ENCODE measurements at places on chromosomes 3 and 15.

- no peak for DNase-seq
Observed at GRCh38 chr15:68843425-68844311, 23.0 kb upstream of the ANP32A start.

DNA sequence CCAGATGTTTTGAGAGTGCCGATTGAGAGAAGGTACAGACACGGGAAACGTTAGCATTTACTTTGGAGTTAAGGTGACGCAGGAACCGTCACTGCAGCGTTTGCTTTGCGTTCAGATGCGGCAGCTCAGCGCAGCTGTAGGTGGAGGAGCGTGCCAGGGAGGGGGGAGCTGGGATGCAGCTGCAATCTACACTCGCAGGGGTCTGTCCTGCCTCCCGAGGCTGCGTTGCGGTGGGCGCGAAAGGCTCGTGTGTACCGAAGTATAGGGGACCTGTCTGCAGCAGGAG, 425 bp upstream of the FYTTD1 start:
- DNase-seq = no peak

- no peak for DNase-seq
Observed at GRCh38 chr15:29656636-29657475, 165.4 kb downstream of the TJP1 start.

GRCh38 chr15:66188464-66188863, 65.1 kb downstream of the MEGF11 start:
- DNase-seq = no peak

GRCh38 chr3:156317462-156318074, 197.2 kb downstream of the KCNAB1 start:
- no peak for DNase-seq

GRCh38 chr3:37319784-37320183, 145.4 kb upstream of the LRRFIP2 start:
- no peak for DNase-seq

DNA sequence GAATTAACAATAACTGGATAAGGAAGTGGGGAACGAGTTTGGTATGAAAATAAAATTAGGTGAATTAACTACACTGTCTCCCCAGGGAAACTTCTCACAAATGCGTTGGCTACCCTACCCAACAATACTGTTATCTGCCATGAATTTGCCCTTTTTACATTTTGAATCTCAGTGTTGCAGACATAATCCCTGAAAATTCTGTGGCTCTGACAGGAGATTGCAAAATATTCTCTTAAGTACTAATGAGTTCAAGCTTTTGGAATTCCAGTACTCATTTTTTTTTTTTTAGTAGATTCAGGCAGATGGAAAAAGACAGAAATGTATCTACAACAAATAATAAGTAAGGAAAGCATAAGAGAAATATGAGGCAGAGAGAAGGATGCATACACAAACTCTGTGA, 332.6 kb downstream of the LSAMP start:
- no peak for DNase-seq

DNA sequence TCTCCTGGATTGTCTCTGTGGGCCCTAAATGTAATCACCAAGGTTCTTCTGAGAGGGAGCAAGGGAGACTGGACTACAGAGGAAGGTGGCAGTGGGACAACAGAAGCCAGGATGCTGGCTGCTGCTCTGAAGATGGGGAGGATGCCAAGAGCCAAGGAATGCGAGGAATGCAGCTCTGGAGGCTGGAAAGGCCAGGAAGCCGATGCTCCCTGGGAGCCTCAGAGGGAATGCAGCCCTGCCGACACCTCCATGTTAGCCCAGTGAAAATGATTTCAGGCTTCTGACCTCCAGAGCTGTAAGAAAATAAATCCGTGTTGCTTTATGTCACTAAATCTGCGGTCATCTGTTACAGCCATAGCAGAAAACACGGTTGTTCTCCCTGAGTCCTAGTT, 44.1 kb downstream of the UMPS start:
- no peak for DNase-seq

DNA sequence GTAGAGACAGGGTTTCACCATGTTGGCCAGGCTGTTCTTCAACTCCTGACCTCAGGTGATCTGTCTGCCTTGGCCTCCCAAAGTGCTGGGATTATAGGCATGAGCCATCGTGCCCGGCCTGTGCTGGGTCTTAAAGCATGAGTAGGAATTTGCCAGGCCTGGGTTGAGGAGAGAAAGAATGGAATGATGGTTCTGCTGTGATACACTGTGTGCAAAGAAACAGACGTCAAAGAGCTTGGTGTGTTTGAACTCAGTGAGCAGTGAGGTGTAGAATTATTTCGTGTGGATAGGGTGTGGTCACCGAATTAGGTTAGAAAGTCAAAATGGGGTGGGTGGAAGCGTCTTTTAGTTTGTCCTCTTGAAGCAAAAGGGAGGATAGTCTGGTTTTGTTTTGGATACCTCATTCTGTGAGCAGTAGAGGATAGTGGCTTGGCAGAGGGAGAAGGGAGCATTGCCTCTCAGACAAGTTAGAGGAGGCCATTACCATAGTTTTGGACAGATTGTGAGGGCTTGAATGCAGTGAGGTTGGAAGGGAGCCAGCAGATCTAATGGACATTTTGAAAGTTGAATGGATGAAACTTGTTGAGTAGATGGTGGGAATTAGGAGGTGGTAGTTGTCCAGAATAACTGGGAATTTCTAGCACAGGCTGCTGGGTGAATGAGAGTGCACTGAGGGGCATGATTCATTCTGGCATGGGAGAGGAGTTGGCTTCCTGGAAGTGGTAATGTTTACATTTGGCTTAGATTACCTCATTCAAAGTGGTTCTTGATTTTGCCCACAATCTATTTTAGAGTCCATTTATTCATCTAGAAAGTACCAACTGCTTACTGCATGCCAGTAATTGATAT, 27.2 kb downstream of the AKAP13 start:
- DNase-seq = no peak

DNA sequence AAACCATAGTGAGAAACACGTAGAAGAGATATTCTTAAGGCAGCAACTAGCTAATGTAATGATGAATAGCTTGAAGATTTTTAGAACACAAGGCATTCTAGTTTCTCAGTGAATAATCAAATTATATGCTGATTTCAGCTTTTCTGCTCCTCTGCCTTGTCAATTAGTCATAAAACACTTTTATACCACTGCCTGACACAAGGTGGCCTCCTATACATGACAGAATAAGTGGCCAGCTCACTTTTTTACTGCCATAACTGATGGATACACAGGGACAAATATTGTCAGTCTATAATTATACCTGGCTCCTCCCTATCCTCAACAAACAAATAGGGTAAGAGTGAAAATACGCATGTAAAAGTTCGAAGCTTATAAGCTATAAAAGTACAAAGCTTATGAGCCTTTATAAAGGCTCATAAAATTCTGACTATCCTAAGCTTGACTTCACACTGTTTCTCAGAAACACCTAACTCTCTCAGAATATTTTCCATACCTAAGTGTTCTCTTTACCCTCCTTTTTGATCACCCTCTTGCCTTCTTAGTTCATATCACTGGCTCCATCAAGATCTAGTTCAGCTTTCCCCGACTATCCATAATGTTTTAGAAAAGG, 81.6 kb downstream of the HERC1 start:
- no peak for DNase-seq

DNA sequence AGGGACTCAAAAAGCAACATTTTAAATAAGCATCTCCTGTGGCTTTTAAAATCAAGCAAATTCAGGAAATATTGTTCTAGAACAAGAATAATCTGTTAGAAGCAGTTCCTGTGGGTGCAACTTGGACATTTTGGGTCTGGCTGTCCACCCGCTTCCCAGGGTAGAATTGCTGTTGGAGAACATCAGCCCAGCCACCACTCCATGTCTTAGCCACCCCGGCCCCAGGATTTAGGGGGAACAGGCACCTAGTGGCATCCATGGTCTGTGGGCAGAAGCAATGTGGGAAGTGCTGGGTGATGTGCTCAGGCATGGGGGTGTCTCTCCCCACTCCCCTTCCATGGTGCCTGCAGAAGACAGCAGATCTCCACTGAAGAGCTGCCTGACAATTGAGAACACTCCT, 162.6 kb downstream of the KLF13 start:
- no peak for DNase-seq

DNA sequence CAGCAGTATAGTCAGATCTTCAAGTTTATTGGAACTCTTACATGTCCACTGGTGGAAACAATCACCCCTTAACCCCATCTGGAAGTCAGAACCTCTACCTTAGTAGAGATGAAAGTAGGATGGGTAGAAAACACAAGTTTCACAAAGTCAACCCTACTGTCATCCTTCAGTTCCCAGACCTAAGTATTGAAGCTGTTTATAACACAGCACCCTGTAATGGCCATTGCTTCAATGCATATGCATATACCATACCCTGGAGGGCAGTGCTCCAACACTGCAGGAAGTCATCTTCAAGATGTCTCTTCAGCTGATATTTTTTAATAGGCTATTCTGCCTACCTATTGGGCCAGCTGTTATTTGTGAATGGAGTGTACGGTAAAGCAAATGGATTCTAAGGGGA, 241.3 kb downstream of the UBE2E2 start:
- no peak for DNase-seq

GRCh38 chr3:182692695-182693094, 100.6 kb upstream of the ATP11B start:
- DNase-seq = no peak

GRCh38 chr15:88747111-88747510, 56.1 kb upstream of the ACAN start:
- no peak for DNase-seq

GRCh38 chr15:67037694-67038093, 27.7 kb upstream of the SMAD3 start:
- DNase-seq = no peak

DNA sequence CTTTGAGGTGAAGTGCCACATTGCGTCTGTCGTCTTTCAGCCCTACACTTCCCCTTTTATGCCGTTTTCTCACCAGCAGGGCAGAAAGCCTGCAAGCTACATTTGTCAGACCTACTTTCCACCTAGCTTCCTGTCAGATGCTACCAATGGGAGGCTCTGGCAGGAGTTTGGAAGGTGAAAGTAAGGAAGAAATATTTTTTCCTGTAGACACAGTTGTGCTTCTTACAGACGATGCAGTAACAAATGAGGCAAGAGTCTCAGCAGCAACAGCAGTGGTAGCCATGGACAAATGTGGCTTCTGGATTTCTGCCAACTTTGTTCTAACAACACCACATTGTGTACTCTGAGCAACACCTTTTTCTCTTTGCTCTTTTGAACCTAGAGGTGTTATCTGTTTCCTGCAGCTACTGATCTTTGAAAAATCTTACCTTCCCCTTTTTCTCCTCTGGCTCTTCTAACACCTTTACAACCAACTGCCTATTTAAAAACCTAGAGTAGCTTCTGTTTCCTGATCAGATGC, 70.6 kb upstream of the STT3B start:
- DNase-seq = no peak

- no peak for DNase-seq
Observed at GRCh38 chr3:193731656-193732055, 138.6 kb downstream of the OPA1 start.

DNA sequence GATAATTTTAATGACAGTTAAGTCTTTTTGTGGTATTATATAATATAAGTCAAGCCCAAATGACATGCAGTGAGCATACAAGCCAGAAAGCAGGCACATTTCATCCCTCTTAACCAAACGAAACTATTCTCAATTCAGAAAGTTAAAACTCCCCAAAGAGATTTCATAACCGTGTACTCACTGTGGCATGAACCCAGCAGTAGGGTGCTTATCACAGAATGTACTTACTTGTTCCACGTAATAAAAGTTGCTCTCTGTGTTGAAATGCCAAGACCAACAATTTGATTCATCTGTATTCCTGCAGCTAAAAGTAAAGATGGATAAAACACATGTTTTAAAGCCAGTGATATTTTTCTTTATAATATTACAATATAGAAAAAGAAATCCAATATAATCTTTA, 12.1 kb downstream of the GK5 start:
- DNase-seq = no peak

DNA sequence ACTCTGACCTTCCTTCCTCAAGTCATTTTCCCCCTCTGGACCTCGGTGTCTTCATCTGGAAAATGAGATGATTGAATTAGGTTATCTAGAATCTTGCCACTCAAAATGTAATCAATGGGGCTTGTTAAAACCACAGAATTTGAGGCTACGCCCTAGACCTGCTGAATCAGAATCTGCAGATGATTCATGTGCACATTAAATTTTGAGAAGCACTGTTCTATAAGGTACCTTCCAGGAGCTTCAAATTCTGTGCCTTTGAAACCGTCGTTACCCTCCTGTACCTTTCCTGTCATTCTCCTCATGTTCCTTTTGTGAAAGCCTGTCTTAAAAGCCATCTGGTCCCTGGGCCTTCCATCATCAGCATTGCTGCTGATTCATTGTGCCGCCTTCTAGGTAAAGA, 172.4 kb upstream of the TOPAZ1 start:
- DNase-seq = no peak

- no peak for DNase-seq
Observed at GRCh38 chr3:151593928-151594327, 133.1 kb upstream of the IGSF10 start.

GRCh38 chr3:40511031-40511718, 5.3 kb downstream of the ZNF620 start:
- no peak for DNase-seq

DNA sequence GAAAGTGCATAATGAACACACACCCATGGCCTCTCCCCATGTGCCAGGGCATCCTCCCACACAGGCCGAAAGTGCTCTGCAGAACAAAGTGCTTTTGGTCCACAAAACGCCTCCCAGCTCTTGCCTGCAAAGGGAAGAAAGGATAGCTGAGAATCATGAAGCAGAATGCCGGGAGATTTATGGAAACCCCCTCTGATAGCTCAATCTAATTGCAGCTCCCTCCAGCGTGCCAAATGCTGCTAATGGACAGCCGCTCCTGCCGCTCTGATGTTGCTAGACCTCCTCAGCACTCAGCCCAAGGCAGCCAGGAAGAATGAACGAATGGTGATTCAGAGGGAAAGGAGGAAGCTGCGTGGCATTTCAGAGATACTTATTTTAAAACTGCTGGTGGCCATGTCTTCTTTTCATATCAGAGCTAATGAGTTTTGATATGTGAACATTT, 145.3 kb downstream of the TJP1 start:
- DNase-seq = no peak

DNA sequence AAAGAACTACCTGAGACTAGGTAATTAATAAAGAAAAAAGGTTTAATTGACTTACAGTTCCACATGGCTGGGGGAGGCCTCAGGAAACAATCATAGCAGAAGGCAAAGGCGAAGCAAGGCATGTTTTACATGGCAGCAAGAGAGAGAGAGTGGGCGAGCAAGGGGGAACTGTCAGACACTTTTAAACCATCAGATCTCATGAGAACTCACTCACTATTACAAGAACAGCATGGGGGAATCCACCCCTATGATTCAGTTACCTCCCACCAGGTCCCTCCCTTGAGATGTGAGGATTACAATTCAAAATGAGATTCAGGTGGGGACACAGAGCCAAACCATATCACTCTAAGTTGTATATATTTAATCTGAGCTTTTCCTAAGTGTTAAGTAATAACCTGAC, 79.0 kb upstream of the MLF1 start:
- peak; percentile 37 for DNase-seq

All from head of caudate nucleus (tissue), 42 donors.